Adipocyte (in vitro differentiated cells): ENCODE measurements at places on chromosomes 2 and 18.
A peak's percentile ranks its signal among the peaks of the same experiment; 100 is the strongest.

- DNase-seq, result peak; percentile 15
Measured at GRCh38 chr2:160175169-160176134, 24.6 kb downstream of the ITGB6 start.

- no peak for DNase-seq
Measured at GRCh38 chr2:35783723-35784122, 571.9 kb upstream of the CRIM1 start.

DNA sequence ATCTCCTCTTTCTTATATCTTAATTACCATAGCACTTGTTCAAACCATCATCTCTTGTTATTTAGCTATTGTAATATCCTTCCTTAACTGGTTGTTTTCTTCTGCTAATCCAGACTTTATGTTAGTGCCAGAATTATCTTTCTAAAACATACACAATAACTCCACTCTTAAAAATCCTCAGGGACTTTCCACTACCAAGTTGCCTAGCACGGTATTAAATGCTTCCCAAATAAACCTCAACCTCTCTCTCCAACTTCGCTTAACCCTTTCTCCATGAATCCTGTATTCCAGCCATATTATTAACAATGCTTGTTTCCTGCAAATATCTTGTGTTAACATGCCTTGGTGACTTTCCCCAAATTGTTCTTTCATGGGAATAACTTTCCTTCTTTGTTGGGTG is 84.5 kb downstream of the FAM228A start:
- DNase-seq, result no peak

- DNase-seq, result peak; percentile 88
Measured at GRCh38 chr2:20411361-20411894, 35.4 kb upstream of the RHOB start.

DNA sequence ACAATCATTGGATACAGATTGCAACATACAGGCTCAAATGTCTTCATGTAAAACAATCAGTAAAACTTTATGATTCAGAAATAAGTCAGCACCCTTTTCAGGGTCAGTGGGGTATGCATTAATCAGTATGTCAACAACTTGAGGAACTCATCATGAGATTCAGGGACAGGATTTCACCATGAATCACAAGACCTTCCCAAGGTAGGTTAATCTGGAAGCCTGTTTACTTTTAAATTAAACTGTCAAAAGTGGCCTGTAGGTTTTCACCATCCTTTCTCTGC is 104.8 kb downstream of the SP100 start:
- peak; percentile 14 for DNase-seq

GRCh38 chr2:107197594-107198294 is 311.8 kb upstream of the ST6GAL2 start:
- DNase-seq, result no peak

GRCh38 chr2:196854629-196855028 is 45.5 kb upstream of the C2orf66 start:
- no peak for DNase-seq

DNA sequence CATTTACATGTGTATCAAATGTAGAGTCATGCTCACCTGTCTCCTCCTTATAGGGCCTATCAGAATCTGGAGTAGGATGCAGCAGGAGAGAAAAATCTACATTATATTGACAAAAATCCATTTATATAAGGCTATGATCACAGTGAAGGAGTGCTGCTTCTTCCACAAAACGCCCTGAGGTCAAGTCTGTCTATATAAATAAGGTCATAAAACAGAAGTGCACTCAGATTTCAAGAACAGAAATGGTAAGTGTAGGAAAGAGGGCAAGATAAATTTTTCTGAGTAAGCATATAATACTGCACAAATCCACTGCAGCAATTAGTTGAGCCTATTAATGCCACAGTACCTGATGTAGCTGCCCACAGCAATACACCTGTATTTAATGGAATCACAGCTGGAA is 51.8 kb downstream of the COL5A2 start:
- DNase-seq, result no peak

DNA sequence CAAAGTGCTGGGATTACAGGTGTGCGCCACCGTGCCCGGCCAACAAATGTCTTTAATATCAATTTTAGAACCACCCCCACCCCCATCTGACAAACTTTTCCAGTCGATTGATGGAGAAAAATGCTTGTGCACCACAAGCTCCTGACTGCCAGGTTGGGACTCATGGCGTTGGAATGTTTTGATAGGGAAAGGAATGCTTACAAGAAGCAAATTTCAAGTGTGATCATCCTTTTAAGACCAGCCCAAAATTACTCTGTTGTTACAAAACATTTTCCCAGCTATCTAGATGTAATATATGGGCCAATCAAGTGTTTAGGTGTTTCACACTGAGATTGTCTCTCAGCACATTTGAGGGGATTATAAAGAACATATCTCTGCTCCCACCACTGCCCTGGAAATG is 45.2 kb downstream of the UBXN4 start:
- DNase-seq, result peak; percentile 87

DNA sequence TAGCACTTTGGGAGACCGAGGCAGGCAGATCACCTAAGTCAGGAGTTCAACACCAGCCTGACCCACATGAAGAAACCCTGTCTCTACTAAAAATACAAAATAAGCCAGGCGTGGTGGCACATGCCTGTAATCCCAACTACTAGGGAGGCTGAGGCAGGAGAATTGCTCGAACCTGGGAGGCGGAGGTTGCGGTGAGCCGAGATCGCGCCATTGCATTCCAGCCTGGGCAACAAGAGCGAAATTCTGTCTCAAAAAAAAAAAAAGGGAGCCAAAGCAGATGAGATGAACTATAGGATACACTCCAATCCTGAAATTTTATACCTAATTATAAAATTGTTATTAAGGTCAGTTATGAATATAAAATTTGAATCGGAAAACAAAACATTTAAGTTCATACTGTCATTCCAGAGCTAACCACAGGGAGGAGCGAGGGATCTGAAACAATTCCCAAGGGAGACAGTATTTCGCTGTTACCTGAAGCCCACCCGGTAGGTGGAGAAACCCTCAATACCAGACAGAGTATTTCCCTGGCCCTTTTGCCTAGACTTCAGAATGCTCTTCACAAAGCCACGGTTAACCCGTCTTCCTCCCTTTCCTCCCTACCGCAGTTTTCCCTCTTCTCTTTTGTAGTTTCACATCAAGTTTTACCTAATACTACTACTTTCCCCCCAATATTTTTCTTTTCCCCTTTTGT is 1.4 kb downstream of the PPM1G start:
- DNase-seq, result peak; percentile 80

GRCh38 chr2:127626175-127626574 is 19.8 kb upstream of the GPR17 start:
- no peak for DNase-seq

DNA sequence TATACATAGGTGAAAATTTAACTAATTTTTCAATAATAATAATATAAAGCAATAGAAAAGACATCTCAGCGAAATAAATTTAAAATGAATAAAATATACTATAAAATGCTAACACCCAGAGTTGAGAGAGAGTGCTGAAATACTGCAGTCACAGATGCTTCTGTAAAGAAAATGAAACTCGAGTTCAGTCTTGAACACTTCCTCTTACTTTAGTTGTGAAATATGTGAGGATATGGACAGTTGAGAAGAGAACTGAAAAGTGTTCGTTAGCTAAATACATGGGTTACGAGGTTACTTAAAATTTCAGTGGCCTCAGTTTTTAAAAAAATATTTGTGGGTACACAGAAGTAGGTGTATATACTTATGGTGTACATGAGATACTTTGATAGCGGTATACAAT is 106.8 kb downstream of the DNAH7 start:
- DNase-seq, result no peak

DNA sequence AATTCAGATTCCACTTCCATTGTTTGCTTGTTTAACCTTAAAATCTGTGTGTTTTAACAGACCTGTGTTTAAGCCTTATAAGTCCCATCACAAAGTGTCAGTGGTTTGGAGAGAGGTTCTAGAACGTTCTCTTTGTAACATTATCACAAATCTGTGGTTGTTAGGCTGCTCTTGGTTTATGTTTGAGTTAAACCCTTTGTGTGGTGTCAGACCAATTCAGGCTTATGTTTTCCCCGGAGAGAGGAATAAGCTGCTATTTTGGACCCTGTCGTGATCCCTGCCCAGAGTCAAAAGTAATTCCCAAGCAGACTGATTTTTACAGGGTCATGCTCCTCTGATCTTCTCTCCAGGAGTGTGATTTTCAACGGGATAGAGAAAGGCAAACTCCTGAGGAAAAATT is 43.8 kb upstream of the LTBP1 start:
- DNase-seq, result no peak

- DNase-seq, result peak; percentile 60
Measured at GRCh38 chr2:231709636-231709980, 1.3 kb downstream of the PTMA start.

DNA sequence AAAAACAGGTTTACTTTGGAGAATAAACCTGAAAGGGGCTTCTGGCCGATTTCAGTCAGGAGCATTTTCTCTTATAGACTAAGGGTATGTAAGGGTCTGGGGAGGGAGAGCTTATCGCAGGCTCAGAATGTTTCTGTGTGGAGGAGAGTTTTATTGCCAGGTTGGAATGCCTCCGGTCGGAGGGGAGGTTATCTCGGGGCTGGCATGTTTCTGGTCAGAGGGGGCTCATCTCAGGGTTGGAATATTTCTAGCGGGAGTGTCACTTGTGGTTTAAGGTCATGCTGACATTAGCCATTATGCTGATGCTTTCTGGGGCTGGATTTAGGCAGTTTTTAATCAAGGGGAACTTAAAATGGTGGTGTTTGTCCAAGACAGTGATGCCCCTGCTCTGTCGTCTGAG is 333.6 kb downstream of the METTL4 start:
- no peak for DNase-seq

DNA sequence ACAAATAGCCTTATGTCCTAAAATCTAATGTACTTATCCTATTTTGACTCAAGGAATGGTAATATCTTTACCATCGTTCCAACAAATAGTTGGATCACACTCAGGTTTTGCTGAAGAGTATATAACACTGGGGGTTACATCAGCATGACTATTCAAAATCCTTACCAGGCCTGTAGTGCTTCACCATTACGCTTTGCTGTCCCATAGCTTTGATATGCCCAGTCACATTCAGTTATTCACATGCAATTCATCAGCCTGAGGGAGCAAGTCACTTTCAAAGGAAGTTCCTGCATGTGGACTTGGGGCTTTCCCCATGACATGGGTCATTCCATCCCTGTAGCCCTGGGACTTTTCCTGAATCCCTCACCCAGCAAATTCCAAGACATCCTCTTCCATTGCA is 39.6 kb downstream of the FTCDNL1 start:
- no peak for DNase-seq

GRCh38 chr2:41924024-41924423 is 123.8 kb upstream of the PKDCC start:
- DNase-seq, result no peak

DNA sequence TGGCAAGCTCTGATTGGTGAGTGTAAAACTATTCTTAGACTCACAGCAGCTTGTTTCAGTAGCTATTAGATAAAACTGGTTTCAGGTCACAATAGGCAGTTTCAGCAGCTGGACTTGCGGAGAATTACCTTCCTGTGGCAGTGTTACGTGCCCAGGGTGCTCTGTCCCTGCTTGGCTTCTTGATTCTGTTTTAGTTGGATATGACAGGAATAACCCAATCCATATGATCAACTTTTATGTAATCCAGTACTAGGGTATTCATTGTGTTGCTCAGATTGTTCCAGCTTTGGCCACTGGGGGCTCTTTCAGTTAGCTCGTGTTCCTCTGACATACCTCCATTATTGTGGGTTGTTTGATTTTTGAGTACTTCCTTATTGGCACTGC is 43.1 kb downstream of the INPP4A start:
- DNase-seq, result peak; percentile 30

GRCh38 chr2:3801506-3801905 is 98.1 kb downstream of the DCDC2C start:
- no peak for DNase-seq

GRCh38 chr2:56714400-56714799 is 530.6 kb downstream of the CCDC85A start:
- no peak for DNase-seq

DNA sequence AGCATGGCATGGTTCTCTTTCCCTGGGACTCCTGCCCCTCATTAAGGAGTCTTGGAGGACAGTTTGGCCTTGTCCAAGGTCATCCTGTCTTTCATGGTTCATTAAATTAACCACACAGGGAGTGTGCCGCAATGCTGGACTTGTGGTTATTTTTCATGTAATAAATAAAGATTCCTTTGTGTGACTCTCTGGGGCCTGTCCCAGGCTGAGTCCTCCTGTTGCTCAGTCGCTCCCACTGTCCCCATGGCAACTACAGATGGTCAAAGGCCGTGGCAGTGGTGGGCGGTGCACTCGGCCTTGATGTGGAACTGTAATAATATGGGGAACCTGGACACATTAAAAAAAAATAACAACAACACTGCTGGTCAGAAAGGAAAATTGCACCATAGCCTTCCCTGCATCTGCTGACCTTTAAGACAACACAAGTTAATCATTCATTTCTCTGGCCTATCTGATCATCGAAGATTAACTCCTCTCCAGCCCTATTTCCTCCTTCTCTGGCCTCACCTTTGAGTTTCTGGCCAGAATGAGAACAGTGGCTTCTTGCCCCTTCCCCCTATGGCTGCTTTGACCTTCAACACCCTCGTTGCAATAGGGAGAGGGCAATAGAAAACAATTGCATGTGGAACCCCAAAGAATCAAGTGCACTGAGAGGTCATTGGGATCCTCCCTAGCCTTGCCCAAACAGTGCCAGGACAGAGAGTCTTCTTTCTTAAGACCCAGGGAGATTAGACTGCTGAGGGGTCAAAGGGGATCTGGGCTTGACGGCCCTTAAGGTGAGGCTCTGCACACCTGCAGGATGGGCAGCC is 44.7 kb downstream of the PSD4 start:
- DNase-seq, result no peak

- no peak for DNase-seq
Measured at GRCh38 chr2:108345951-108346350, 31.8 kb upstream of the SULT1C4 start.

DNA sequence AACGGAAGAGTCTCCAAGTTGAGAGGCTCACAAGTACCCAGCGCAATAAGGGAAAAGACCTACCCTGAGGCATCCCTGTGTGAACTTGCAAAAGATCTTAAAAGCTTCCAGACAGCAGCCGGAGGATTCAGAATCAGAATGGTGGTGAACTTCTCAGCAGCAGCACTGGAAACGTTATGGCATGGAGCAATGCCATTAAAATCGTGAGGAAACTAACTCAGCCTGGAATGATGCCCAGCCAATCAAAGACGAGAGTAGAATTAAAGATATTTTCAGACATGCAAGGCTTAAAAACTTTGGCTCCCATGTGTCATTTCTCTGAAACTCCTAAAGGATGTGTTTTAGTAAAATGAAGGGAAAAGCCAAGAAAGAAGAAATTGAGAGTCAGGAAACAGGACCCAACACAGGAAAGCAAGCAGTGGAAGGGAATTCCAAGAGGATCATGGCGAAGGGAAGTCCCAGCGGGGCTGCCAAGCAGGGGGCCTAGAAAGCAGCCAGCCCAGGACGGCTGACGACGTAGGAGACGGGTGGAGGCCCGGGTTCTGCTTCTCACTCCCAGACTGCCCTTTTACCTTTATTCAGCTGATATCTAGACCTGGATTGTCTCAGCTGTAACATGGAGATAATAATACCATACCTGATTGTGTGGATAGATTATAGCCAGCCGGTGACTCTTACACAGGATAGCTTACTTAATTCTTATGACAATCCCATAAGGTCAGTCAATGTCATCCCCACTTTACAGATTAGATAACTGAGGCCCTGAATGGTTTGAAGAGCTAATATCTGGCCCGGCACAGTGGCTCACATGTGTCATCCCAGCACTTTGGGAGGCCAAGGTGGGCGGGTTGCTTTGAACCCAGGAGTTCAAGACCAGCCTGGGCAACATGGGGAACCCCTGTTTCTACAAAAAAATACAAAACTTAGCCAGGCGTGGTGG is 92.8 kb downstream of the ASAP2 start:
- DNase-seq, result no peak
